Stomach (tissue), 19 donors: ENCODE measurements at places on chromosomes 3 and 15.
A peak's percentile ranks its signal among the peaks of the same experiment; 100 is the strongest.

- peaks cover 100% of the 10 kb centered on the region for H3K4me1 ChIP-seq
- no peaks in the 10 kb centered on the region for H3K27me3 ChIP-seq
- no peak overlapping the region for H3K4me3 ChIP-seq
- H3K36me3 ChIP-seq: no peaks in the 10 kb centered on the region
- H3K27ac ChIP-seq: peak overlapping the region; percentile 87
Observed at GRCh38 chr3:172129850-172130716, 90.7 kb downstream of the FNDC3B start.

DNA sequence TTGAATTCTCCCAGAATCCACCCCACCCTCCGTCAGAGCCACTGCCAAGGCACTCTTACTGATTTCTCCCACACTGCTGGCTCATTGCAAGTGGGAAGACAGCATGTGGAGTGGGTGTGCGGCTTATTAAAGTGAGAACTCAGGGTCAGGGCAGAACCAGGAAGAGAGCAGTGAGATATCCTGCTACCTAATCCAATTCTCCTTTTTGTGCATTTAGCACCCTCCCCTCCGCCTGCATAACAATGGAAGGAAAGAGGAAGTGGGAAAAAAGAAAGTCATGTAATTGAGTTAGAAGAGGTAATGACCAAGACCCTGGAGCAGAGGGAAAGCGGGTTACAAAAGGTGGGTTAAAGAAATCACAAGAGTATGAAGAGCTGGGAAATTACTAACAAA is 27.8 kb upstream of the PIK3CB start:
- peak; percentile 41 for DNase-seq
- no peaks in the 10 kb centered on the region for H3K36me3 ChIP-seq
- peak overlapping the region; percentile 90 for H3K27ac ChIP-seq
- H3K27me3 ChIP-seq: no peaks in the 10 kb centered on the region

DNA sequence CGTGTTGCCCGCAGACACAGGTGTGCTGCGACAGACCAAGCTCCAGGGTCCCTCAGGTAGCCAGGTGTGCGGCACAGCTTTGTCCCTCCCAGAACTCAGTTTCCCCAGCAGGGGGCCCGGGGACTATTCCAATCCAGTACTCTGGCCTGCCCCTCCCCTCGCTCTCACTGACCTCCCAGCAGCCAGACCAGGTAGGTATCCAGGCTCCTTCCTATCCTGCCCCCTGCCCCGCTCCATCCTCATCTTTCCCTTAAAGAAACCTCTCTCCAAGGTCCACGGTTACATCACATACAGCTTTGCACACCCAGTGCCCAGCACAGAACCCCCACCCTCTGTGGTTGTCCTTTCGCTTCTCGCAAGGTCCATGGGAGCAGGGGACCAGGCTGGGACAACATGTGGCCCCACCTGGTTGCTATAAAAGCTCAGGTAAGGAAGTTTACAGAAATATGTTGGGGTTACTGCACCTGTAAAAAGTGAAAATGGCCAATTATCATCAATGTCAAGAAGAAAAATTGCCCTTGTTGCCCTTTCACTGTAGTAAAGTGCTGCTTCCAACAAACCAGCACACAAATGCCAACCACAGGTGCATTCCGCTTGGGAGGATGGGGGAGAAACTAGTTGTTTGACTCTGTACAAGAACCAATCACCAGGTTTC is 7.3 kb upstream of the CYP11A1 start:
- no peak overlapping the region for H3K27ac ChIP-seq
- H3K36me3 ChIP-seq: no peaks in the 10 kb centered on the region
- H3K4me1 ChIP-seq: peaks cover 12% of the 10 kb centered on the region
- H3K4me3 ChIP-seq: peak overlapping the region; percentile 65

DNA sequence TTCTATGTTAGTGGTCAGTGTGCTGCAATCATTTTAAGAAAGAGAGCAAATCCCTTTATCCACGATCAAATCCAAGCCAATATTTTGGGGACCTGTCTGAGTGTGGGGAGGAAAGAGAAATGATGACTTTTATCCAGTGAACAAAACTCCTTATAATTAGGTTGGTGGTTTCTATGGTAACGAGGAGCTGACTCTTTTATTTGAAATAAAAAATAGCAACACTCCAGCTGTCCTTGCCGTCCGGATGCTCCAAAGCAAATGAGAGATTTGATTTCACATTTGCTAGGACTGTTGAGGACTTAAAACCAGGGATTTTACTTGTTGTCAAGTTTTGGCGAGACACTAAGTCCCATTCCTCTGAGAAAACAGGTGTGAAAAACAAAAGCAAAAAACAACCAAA is 154.0 kb upstream of the PRICKLE2 start:
- no peak overlapping the region for H3K27ac ChIP-seq
- H3K36me3 ChIP-seq: no peaks in the 10 kb centered on the region
- no peaks in the 10 kb centered on the region for H3K27me3 ChIP-seq
- peaks cover 6% of the 10 kb centered on the region for H3K4me1 ChIP-seq

DNA sequence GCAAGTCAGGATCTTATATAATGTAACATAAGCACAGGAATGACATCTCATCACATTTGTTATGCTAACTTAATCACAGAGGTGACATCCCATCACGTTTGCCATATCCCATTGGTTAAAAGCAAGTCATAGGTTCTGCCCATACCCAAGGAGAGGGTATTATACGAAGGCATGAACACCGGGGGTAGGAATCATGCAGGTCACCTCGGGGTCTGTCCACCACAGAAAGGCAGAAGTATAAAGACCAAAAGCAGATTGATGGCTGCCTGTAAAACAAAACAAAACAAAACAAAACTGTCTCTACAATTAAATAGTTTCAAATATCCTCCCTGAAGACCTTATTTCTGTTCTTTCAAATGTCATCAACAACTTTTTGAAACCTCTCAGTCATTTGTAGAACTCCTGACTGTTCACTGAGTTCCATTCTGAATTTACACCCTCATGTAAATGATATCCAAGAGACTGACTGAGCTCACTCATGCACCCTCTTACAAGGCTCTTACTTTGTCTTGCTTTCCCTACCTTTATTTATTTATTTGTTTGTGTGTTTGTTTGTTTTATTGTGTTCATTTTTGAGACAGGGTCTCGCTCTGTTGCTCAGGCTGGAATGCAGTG is 22.7 kb upstream of the ZNF639 start:
- no peaks in the 10 kb centered on the region for H3K36me3 ChIP-seq
- no peak overlapping the region for H3K4me3 ChIP-seq
- H3K27me3 ChIP-seq: no peaks in the 10 kb centered on the region
- H3K4me1 ChIP-seq: no peaks in the 10 kb centered on the region
- no peak overlapping the region for H3K27ac ChIP-seq

DNA sequence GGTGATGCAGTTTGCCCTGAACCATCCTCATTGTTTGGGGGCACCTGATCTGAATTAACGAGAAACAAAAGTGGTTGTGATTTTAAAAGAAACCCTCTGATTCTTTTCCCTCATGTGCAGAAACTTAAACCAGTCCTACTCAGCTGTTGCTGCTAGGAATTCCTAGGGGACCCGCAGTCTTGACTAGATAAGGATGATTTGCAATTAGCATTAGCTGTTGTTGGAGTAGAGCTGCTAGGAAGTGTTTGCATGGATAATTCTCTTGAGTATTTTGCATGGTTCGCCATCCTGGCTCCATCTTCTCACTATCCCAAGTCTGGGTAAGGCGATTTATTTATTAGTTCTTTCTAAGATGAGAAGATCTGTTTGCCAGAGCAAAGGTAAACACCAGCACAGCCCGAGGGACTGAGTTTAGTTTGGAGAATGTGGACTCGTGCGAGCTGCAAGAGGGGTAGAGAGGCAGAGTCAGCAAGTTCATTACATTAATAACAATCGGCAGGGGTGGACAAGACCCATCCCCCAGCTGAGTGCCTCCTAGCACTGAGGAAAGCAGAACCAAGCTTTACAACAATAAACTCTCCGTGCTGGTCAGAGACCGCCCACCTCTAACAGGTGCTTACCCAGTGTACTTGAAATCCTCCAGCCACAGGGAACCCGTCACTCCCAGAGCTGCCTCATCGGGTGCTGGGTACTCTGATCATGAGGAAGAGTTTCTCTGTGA is 4.1 kb downstream of the FGD5 start:
- peaks cover 28% of the 10 kb centered on the region for H3K27me3 ChIP-seq
- no peak overlapping the region for H3K4me3 ChIP-seq
- peaks cover 14% of the 10 kb centered on the region for H3K4me1 ChIP-seq
- no peak overlapping the region for H3K27ac ChIP-seq
- no peak for DNase-seq
